Tongue (tissue), 3 donors: ENCODE measurements at places on chromosomes 7 and 10. TPM values are rescaled to one million over a fixed set of nuclear protein-coding genes. Genes with fewer than 3 reads are reported as not detected.

The NACAD gene
- 5.1 TPM for total RNA-seq

The DNAJB12 gene
- 18.2 TPM for total RNA-seq

The ANKRD1 gene
- 123 TPM for total RNA-seq

The STRIP2 gene
- total RNA-seq, result 16.8 TPM

The GPR26 gene
- total RNA-seq, result 0.10 TPM

The TBX20 gene
- not detected for total RNA-seq

The PTF1A gene
- not detected for total RNA-seq

The FFAR4 gene
- total RNA-seq, result not detected

The APBB1IP gene
- 2.7 TPM for total RNA-seq

The RELN gene
- 31.9 TPM for total RNA-seq

The LIPM gene
- total RNA-seq, result not detected
